WTC11 (cell line): ENCODE measurements at places on chromosomes 5 and 9. TPM values are rescaled to one million over a fixed set of nuclear protein-coding genes. Genes with fewer than 3 reads are reported as not detected.
A peak's percentile ranks its signal among the peaks of the same experiment; 100 is the strongest.

Gene INSL6
- total RNA-seq = not detected in 3 replicates

DNA sequence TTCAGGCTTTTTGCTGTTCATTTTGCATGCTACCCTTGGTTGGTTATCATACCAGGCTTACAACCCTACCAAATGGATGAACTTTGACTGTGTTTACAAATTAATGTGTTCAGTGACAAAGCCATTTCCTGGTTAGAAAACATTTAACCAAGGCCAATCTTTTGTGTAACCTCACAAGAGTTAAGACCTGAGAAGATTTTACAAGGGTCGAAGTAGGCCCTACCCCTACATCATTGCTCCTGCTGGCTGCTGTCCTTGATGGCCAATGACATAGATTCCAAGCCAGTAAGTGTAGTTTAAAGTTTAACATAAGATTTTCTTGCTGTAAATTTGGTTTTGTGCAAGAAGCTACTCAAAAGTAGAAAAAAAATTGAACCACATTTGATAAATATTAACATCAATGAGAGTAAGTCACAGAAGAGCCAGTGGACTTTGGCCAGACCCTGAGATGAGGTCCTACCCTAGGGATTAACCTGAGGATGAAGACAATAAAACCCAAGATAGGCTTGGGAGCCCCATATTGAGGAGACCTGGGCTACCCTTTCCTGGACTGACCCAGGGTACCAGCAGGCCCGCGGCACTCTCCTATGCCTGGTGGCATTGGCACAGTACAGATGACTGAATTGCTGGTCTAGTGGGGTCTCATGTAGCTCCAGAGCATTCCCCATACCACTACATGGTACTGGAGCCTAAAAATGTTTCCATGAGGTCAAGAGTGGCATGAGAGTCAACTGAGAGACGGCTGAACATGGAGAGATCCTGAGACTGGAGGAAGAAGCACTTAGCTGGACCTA lies 8.3 kb downstream of the C1QTNF3 start:
- DNase-seq = no peak

DNA sequence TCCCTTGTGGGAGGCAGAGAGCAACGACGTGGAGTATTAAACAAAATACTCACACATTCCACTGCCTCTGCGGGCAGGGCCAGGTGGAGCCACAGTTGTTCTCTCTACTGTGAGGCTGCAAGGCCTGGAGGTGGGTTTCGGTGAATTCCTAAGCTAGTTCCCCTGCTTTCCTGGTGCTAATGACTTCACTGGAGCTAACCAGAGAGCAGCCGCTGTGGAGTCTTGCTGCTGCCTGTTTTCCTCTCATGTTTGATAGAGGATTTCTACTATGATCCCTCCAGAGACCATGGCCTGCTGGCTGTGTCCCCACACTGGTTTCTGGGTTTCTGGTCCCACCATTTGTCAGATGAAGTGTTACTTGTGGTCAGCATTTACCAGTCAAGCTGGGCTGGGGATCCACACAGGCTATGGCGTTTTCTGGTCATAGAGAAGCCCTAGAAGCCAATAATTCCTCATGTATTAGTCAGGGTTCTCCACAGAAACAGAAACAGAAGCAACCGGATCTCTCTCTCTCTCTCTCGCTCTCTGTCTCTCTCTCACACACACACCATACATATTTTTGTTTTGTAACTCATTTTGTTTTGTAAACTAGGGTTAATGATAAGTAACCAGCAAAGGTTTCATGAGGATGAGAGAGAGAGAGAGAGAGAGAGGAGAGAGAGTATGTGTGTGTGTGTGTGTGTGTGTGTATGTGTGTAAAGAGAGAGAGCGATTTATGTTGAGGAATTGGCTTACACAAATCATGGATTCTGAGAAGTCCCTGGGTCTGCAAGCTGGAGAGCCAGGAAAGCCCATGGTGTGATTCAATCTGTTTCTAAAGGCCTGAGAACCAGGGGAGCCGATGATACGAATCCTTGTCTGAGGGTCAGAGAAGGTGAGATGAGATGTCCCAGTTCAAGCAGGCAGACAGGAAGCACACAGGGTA lies 403.0 kb downstream of the GADD45G start:
- DNase-seq = no peak

GRCh38 chr5:64773533-64773932 lies 4.8 kb downstream of the CWC27 start:
- no peak for DNase-seq

- DNase-seq = peak; percentile 46
Observed at GRCh38 chr9:136674786-136675349, 12.2 kb downstream of the EGFL7 start.

- DNase-seq = no peak
Observed at GRCh38 chr9:82799286-82799685, 263.7 kb downstream of the RASEF start.

DNA sequence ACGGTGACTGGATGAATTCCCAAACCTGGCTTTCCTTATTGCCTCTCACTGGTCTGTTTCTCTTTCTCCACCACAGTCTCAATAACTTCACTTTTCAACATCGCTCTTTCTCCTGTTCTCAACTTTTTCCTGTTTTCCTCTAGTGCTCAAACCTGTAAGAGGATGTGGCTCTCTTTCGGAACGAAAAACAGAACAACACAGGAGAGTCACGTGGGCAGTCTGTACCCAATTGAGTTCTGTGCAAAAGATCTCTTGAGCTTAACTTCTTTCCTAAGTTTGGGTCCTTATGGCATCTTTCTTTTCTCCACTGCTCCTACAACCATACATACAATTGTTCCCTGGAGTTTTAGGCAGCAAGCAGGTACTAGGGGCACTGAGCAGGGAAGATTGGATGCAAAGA lies 8.9 kb downstream of the HAVCR1 start:
- no peak for DNase-seq

- no peak for DNase-seq
Observed at GRCh38 chr9:133113949-133114885, 6.8 kb downstream of the RALGDS start.

GRCh38 chr5:51476431-51476830 lies 93.2 kb downstream of the ISL1 start:
- no peak for DNase-seq

Gene FAM151B
- 0.48 to 0.94 TPM (median 0.62 TPM) in 3 replicates for total RNA-seq

GRCh38 chr5:80659106-80659505 lies 4.3 kb upstream of the DHFR start:
- DNase-seq = no peak

- no peak for DNase-seq
Observed at GRCh38 chr9:7542693-7543092, 256.9 kb downstream of the DMAC1 start.

DNA sequence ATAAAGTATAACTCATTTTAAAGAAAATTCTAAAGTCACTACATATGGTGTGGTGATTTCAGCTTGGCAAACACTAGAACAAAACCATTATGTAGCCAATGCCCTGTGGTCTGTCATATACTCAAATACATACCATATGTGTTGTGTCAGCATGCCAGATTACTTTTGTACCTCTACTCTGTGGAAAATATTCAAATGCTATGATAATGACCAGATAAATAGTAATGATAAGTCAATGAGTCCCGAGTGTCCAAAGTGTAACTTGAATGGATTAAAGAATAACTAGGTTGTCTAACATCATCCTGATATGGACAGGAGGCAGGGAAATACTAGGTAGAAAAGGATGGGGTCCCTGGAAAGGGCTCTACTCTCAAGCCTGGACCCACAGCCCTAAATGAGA lies 58.0 kb upstream of the IL6ST start:
- no peak for DNase-seq
